ENCODE measurements at places on chromosomes 2 and 18.

GRCh38 chr2:103808814-103809213 is 1045.1 kb upstream of the POU3F3 start:
- DNase-seq: no peak

DNA sequence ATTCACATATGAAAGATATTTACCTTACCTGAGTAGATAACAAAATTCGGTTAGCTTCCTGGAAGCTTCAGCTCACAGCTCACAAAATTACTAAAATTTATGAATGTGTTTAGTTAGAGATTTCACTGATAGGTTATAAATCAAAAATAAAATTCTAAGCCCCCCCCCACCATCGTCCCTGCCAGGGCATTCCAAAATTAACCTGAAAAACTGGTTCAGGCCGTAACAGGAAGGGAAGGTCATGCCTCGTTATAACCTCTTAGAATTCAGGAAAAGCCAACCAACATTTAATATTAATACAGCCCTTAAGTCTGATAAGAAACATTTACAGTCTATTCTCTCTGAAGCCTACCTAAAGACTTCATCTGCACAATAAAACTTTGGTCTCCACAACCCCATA is 48.9 kb downstream of the COX7A2L start:
- DNase-seq: no peak

DNA sequence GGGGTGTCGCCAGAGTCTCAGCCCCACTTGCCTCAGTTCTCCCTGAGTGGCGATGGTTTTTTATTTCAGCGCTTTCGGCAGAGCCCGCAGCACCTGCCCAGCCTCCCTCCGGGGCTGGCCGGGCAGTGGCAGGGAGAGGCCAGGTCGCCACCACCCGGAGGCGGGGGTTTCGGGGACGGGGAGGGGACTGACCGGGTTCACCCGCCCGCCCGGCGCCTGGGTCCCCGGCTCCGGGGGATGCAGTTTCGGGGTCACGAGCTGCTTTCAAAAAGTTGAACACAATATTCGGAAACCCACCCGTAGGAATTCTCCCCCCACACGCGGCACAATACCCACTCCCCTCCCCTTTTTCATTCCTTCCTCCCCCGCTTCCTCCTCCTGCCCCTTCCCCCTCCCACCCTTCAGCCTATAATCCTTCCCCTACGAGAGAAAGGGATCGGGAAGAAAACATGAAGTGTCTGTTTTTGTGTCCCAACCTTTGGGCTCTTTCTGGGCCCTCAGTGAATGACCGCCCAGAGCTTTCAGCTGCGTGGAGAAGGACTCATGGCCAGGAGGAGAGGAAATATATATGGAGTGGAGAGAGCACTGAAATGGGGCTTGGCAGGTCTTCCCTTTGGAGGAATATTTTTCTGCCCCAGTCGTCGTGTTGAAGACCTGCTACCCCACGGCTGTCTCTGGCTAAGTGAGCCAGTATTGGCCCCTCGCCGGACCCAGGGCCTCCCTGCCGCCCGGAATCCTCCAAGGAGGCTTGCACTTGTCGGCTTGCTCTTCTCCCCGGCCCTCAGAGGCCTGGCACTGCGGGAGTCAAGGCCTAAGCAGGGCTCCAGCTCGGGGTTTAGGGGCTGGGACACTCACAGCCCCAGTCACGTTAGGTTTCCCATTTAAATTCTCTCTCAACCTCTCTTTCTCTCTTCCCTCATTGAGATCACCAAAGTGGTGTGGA is 2.1 kb upstream of the SIX3 start:
- DNase-seq: no peak

GRCh38 chr2:240202586-240202985 is 62.1 kb upstream of the OTOS start:
- DNase-seq: no peak

DNA sequence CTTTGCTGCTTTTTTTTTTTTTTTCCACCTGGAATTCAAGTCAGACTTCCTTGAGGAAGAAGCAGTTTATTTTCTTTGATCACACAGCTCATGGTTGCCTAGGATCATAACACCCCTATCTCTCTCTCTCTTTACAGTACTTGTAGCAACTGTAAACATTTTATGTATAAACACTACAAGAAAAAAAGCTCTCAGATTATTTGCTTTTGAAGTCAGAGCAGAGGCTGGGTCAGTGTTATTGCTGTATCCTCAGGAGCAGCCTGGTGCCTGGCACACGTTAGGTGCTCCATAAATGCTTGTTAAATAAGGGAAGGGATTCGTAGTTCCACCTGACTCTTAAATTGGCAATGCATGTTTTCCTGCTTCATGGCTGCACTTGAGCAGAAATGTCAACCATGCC is 221.2 kb downstream of the TGIF1 start:
- no peak for DNase-seq

- DNase-seq: no peak
Observed at GRCh38 chr2:198411936-198412335, 607.5 kb downstream of the PLCL1 start.

DNA sequence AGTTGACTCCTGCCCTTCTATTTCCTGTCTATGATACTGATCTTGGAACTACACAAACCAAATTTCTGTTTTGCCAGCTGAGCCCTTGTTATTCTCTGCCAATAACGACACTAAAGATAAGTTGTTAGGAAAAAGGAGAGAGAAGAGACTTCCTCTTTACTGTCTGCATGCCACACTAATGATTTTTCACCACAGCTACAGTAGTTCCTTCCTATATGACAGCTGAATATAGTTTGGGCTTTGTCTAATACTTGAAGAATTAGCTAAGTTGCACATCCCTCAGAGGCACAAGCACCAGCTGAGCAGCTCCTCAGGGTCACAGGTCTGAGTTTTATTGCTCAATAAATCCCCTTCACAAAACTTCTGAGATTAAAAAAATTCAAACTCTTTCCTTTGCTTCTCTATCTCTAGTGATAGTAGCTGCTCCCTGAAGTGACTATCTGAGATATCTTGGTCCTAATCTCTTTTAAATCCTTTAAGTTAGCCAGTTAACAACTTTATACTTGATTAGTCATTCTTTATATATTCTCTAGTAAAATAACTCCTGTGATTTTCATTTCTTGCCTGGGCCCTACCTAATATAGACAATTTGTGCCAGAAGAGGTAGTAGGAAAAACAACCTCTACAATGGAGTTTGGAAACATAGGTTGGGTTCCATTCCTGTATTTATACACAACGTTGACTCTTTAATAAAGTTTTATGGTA is 253.0 kb upstream of the CNTNAP5 start:
- DNase-seq: no peak

GRCh38 chr18:62420513-62421209 is 95.6 kb downstream of the TNFRSF11A start:
- peak; percentile 79 for DNase-seq

GRCh38 chr2:82674652-82675051 is 1784.4 kb downstream of the SUCLG1 start:
- DNase-seq: no peak

DNA sequence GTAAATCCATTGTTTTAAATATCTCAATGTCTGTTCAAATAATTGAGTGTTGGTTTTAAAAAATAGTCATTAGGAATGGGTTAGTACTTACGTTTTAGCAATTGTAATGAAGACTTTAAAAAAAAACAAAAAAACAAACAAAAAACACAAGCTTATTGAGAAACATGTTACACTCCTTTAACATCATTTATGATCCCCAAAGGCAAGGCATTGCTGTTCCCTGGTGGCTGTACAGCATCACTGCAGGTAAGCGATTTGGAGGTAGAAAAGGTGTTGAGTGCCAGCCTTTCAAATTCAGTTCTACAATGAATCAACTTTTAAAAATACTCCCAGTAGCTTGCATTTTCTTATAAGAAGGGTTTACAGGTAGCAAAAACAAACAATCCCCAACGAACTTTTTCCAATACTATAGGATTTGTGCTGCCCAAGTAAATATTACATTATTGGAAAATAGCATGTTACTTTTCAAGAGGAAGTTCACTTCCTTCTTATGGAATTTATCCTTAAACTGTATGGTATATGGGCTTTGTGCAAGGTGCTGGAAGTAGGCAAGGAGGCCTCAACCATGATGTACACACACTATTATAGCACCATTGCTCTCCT is 27.5 kb downstream of the CNRIP1 start:
- DNase-seq: peak; percentile 43

DNA sequence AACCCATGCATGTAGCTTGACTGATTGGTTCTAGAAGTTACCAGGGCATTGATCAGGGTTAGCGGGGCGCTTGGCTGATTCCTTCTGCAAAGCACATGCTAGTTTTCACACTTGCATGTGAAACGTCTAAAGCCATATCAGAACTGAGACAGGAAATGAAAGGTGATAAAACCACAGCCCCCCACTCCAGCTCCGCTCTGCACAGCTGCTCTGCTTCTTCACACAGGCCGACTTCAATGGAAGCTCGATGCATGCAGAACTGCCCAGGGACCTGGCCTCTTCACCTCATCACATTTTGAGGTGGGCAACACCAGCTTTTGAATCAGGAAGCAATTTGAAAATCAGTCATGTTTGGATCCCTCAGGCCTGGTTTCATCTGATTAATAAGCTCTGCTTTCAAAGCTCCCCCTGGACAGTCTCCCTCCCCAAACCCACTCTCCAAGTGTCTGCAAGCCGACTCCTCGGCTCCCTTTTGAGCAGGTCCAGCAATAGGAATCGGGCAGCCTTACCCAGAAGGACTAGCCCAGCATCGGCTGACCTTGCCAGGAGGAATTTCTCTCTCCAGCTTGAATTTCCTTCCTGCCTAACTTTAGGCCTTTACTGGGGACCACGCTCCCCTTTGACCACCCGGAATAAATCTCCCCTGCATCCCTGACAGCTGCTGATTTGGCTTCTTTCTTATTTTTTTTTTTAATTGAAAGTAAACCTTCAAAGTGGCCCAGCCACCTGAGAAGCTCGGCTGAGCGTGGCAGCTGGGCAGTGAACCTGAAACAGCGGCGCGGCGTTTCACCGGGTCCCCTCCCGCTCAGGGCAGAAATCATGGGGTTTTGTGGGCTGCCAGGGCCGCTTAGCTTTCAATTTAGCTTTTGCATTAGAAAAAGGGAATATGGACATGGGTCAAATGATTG is 31.7 kb downstream of the HRH4 start:
- DNase-seq: no peak

GRCh38 chr2:144920755-144921530 is 401.0 kb upstream of the ZEB2 start:
- no peak for DNase-seq

- DNase-seq: peak; percentile 86
Observed at GRCh38 chr2:195533771-195534642, 123.0 kb upstream of the SLC39A10 start.

DNA sequence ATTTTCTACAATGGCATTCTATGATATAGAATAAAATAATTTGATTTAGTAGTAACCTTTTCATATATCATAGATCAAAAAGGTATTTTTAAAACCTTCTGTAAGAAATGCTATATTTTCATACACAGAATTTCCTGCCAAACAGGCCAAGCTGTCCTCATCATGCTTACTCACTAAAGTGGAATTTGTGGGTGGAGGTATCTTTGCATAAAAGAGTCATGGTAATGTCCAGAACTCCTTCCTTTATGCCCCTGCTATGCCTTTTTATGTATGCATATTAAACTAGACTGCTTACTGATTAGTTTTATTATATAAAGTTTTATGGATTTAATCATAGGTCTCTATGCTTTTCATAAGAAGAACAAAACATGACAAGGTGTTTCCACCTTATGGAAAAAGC is 27.5 kb upstream of the MARCHF7 start:
- DNase-seq: peak; percentile 15

GRCh38 chr2:75328156-75328555 is 128.8 kb upstream of the TACR1 start:
- DNase-seq: no peak

- DNase-seq: no peak
Observed at GRCh38 chr2:136297994-136298393, 180.0 kb upstream of the CXCR4 start.

DNA sequence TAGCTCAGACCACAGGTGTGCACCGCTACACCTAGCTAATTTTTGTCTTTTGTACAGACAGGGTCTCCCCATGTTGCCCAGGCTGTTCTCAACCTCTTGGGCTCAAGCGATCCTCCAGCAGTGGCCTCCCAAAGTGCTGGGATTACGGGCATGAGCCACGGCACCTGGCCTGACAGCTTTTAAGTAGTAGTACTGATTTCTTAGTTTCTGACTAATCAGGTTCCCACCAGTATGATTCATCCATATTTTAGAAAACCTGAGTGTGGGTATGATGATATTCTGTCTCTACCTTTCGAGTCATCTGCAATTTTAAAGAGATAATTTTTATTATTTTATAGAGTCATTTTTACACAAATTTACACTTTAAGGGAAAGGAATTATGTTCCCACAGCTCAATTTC is 46.4 kb upstream of the GULP1 start:
- DNase-seq: no peak

DNA sequence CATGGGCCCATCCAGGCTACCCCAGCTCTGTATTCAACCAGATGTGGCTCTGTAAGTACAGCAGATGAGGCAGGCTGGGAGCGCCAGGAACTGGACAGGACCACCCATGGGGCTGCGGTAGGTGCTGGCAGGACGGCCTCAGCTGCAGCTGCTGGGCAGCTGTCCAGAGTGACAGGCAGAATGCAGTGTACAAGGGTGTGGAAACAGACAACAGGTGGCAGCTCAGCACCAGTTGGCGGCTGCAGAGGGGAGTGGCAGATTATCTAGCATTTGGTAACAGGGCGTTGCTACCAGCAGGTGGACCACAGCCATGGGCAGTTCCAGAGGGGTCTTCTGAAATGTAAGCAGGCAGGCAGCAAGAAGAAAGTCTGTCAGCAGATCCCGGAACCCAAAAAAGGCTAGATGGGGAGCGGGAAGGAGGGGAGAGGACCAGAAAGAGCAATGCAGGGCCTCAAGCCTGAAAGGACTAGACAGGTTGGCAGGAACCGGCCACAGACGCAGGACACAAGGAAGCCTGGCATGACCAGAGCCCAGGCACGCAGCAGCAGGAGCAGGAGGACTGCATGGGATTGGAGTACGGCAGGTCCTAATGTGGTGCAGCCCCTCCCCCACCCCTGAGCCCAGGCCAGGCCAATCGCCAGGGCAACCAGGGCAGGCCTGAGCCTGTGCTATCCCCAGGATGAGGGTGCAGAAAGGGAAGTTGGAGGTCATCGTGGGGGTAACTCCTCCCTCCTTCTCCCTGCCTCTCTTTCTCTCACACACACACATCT is 24.7 kb downstream of the PKDCC start:
- DNase-seq: no peak

- DNase-seq: no peak
Observed at GRCh38 chr18:59446012-59446411, 86.9 kb upstream of the LMAN1 start.

DNA sequence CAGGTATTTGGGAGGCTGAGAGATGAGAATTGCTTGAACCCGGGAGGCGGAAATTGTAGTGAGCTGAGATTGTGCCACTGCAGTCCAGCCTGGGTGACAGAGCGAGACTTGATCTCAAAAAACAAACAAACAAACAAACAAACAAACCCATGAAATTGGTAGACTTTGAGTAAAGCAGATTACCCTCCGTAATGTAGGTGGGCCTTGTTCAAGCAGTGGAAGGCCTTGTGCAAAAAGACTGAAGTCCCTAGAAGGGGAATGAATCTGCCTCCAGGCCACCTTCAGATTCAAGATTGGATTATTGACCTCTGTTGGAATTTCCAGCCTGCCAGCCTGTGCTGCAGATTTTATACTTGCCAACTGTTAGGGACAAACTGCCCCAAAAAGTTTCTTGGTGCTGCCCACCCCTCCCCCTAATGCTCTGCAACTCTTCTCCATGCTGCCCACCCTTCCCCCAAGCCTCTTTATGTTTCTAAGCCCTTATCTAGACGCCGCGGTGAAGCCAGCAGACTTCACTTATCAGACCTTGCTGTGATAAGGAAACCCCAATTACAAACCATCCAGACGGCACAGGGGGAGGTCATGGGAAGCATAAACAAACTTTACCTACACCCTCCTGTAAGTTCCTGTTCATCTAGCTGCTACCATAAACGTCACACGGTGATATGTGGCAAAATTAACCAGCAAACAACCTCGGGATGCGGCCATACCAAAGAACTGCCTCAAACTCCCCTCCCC is 17.0 kb downstream of the CYP27A1 start:
- DNase-seq: no peak

All from suppressor macrophage treated with lipopolysaccharide for 1 hour (primary cell).